ENCODE measurements at places on chromosomes 2 and 18.

DNA sequence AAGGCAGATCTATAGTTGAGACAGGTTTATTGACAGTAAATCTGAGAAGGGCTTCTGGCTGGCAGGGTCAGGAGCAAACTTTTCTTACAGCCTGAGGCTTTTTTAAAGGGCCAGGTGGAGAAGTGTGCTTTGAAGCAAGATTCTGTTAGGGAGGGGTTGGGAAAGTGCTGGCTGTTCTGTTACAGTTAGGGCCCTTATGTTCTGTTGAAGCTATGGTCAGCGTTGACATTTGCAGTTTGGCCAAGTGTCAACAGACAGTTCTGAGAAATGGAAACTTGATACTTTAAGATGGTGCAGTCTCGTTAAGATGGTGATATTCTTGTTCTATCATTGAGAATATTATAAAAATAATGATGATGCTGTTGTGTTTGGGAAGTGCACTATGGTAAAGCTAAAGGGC, 154.2 kb downstream of the RDH14 start:
- no peak for DNase-seq

DNA sequence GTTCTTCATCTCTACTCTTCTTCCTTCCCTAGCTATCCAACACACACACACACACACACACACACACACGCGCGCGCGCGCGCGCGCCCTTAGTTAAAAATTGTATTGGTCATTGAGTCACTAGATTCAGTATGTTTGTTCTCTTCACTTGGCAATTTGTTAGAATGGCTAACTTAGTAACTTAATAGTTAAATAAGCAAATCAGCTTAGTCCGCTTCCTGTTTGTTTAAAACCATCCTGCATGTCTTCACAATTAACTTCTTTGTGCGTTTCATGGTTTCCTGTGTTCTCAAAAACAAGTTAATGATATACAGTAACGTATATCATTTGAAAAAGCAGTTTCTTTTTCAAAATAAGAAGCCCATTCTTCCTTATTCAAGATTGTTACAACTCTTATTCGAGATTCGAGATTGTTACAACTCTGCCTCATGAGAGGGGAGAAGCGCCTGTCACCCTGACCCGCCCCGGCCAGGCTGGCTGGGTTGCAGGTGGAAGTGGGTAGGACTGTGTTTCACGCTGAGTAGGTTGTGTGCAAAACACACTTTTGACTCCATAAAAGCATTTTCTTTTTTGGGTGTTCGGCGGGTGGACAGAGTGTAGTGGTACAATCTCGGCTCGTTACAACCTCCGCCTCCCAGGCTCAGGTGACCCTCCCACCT, 9.5 kb upstream of the CNNM3 start:
- DNase-seq: no peak

- no peak for DNase-seq
Observed at GRCh38 chr2:160956243-160956802, 203.9 kb upstream of the TANK start.

DNA sequence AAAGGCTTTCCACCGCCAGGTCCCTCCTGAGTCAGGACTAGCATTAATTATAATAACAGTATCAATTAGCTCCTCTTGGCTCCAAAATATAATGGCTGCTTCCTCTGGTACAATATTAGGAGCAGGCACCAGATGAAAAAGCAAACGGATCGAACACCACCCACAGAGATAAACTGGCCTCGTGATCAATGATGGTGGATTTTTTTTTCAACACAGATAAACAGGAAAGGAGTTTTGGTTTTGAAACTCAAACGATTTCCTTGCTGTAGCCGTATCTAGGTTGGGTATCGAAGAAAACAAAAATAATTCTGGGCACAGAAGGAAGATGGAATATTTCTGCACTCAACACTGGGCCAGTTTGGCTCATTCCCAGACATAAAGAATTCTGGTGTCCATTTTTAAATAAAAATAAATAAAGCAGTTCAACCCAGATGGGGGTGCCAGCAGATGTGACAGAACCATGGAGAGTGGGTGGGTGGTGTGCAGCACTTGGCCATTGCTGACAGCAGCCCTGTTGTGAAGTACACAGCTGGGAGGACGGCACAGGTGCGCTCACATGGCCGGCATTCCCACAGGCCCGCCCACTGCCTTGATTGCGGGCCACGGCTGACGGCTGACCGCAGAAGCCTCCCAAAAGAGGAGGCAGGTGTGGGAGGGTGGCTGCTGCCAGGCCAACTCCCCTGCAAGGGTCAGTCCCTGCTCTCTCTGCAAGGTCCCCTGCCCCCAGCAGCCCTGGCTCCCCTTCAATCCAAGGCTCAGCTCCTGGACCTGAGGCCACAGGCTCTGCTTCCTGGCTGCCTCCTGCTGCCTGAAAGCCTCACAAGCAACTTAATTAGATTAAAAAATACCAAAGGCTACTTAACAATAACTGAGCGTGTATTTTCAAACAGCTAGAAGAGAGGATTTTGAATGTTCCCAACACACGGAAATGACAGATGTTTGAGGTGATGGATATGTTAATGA, 351.9 kb upstream of the ID2 start:
- no peak for DNase-seq

GRCh38 chr2:202934456-202934855, 22.4 kb downstream of the CARF start:
- no peak for DNase-seq

GRCh38 chr18:44691148-44691925, 10.6 kb downstream of the SETBP1 start:
- DNase-seq: no peak

DNA sequence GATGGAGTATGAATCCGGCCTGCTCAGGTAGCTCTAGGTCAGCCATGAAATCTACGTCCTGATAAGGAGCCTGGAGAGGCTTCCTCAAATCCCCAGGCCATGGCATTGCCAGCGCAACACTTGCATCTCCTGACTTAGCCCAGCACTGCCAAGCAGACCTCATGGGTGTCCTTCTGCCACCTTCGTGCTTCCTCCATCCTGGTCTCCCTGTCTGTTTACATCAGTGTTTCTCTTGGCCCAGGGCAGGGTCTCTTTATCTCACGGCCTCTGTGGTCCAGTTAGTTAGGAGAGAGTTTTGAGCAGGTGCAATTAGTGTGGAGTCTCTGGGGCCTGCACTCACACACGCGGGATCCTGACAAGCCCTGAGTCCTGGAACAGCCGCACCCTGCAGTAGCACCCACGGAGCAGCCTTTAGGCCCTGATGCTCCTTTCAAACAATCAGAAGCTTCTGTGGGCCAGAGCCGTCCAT, 193.1 kb upstream of the ARL4C start:
- no peak for DNase-seq

GRCh38 chr2:43391878-43392215, 165.4 kb upstream of the ZFP36L2 start:
- no peak for DNase-seq

GRCh38 chr18:63832470-63832869, 55.0 kb upstream of the SERPINB2 start:
- no peak for DNase-seq

- DNase-seq: no peak
Observed at GRCh38 chr18:34514957-34515356, 195.1 kb upstream of the DTNA start.

DNA sequence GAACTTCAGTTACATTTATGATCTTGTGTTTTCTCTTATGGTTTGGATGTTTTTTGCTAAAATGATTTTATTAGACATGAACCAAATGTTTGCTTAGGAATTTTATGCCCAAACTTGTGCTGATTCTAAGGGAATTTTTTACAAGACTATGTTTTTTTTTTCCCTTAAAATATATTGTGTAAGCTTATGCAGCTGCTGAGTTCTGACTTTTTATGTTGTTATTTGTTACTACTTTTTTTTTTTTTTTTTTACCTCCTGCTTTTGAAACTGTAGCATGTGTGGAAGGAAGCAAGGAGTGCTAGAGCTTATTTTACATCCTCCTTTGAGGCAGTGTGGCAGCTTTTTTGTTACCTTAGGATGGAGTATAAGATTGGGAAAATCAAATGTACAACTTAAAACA, 6.0 kb upstream of the DNAH7 start:
- no peak for DNase-seq

DNA sequence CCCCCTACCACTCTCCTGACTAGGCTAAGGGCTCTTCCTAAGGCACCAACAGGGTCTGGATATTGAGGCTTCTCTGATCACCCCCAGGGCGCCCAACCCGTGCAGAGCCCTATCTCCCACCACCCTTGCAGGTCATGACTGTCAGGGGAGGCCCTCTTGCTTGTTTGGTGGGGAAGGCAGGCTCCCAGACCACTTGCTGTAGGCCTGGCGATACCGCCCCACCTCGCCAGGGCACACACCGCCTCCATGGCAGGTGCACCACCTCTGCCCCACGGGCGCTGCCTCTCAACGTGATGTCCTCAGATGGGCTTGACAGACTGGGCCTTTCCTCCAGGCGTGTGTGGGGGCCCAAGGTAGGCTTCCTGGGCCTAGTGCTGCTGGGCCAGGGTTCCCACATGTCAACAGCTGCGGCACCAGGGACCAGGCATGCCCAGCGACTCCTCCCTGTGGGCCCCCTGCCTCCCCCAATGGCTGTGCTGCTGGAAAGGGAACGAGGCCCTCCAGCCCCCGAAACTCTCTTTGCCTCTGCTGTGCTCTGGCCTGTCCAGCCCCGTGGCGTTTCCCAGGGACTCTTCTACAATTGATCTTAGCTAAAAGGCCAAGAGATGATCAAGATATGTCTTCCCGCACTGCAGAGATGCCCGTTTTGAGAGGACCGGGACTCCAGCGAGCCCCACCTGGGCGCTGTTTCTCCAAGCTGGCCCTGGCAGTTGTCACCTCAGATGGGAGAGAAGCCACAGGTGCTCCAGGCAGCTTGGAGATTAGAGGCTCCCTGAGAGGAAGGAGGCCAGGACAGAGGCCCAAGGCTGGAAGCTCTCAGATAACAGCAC, 7.5 kb downstream of the NPPC start:
- no peak for DNase-seq

DNA sequence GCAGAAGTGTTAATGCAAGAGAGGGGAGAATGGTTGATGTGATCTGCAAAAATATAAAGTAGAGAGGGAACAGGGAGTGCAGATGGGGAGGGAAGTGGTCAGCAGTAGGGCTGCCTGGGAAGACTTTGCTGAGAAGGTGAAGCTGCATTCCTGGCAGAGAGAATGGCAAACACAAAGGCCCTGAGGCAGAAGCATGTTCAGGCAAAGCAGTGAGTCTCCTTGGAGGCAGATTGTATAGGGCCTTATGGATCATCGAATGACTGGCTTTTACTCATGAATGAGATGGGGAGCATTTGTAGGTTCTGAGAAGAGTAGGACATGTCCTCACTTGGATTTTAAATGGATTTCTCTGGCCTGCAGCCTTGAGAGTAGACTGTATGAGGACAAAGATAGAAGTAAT, 9.5 kb downstream of the ITGA6 start:
- no peak for DNase-seq

DNA sequence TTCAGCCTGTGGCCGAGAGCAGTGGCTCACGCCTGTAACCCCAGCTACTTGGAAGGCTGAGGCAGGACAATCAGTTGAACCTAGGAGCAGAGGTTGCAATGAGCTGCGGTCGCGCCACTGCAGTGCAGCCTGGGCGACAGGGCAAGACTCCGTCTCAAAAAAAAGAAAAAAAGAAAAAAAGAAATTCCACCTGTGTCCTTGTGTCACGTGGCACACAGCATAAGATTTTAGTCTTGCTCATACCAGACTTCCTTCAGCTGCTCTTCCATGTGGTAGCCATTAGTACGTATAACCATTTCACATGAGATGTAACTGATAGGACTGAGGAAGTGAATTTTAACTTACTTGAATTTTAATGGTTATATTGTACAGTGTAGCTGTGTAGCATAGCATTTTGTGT, 4.0 kb downstream of the NOP58 start:
- no peak for DNase-seq

GRCh38 chr2:169999054-169999453, 171.8 kb downstream of the UBR3 start:
- no peak for DNase-seq

DNA sequence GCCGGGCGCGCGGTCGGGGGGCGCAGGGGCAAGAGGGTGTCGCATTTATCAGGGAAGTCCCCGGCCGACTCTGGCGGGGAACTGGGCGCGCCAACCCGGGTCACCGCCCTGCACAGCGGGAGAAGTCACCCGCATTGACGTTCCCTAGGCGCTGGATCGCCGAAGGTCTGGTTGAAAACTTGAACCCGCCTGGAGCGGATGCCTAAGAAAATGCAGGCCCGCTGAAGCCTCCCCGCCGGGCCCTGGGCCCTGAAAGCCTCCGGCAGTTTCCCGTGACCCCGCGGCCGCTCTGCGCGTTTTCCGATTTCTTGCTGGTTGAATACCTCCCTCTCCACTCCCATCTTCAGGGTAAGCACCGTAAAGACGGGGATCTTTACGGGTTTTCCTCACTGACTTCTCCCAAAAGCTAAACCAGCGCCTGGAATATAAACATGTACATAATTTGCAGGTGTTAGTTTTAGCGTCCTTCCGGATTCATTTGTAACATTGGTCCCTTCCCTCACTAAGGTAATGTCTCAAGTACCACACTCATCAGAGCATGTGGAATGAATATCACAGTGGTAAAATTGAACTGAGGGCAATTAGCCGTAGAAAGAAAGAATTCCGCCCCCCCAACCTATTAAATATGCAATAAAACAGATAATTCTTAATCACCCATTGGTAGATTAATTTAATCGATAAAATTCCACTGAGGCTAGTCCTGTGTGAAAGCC, 675 bp upstream of the SPIRE1 start:
- peak; percentile 32 for DNase-seq

DNA sequence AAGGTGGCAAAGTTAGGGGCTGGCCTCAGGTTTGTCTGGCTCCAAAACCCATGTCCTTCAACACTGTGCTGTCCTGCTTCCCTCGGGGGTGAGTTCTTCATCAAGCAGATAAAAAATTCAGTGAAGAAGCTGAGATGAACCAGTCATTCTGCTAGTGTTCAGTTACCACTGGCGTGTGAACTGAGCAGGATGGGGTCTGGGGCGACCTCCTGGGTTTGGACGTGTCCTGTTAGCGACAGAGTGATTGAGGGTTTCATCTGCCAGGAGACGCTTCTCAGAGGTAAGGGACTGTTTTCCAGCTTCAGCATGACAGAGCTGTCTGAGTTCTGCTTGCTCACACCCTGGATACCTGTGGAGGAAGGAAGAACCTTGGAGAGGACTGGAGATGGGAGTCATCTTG, 14.6 kb downstream of the CEP68 start:
- no peak for DNase-seq

DNA sequence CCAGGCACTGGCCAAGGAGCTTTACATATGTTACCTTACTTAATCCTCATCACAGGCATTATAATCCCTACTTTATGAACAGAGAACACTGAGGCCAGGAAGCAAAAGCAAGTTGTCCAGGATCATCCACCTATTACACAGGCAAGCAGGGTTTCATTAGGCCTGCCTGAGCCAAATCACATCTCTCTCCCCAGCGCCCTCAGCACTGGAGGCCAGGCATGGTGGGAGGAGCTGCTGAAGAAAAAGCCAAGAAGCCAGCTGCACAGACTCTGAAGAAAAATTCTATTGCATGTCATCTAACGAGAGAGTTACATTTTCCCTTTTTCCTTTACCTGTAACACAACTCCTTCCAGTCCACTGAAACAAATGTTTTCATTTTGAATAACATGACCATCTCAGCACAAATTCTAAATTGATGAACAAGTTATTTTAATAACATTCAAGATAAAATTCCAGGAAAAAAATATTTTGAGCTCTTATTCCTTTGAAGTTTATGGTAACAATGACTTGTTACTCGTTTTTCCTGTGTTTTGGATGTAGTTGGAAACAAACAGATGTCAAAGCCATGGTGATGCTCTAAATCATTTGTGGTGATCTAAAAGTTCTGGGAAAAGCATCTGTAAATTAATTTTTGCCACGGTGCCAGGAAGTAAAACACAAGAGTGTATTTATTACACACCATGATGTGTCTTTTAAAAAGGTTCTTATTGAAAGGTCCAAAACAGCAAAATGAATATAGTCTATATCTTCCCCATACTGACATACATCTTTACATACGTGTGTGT, 139.0 kb upstream of the ITGB6 start:
- no peak for DNase-seq

- DNase-seq: no peak
Observed at GRCh38 chr2:239789711-239790110, 235.4 kb downstream of the NDUFA10 start.
